Testis (tissue), 5 donors: ENCODE measurements at places on chromosomes 7 and 10. TPM values are rescaled to one million over a fixed set of nuclear protein-coding genes. Genes with fewer than 3 reads are reported as not detected.

Gene CFTR
- 5.1 TPM for total RNA-seq

Gene OR2A7
- 1.2 TPM for total RNA-seq

- DNase-seq, result no peak
Observed at GRCh38 chr10:126392469-126392868, 4.2 kb upstream of the ADAM12 start.

- no peak for DNase-seq
Observed at GRCh38 chr7:28364082-28364481, 48.2 kb upstream of the CREB5 start.

Gene TAS2R5
- total RNA-seq, result 13.4 TPM

DNA sequence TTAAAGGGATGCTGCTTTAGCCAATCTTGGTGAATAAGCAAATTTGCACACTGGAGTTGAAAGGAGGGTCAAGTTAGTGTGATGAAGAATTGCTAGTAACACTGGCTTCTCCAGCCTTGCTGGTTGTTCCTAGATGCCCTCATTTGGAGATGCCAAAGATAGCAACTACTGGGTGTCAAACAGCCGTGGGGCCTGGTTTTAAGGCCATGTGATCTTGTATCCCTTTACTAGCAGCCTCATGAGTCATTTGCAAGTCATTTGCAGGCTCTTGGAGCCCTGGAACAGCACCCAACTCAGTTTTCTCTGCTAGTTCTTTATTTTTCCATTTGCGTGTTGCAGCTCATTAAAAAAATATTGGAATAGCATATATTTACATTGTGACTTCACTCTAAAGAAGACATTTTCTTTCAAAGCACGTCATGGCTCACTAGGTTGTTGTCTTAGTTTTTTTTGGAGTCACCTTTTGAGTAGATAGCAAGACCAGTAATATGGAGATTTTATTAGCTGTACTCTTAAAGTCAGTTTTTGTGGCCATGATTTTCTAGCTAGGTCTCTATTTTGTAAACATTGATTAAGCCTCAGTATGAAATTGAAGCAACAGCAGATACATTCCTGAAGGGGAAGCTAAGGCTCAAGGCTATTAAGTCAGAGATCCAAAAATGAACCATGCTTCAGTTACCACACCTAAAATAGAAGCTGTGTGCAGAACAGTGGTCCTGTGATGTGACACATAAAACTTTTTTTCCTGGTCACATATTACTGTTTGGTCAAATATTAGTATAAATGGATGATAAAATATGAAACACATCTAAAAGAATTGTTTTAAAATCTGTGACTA lies 1.3 kb downstream of the LSMEM1 start:
- DNase-seq, result no peak

DNA sequence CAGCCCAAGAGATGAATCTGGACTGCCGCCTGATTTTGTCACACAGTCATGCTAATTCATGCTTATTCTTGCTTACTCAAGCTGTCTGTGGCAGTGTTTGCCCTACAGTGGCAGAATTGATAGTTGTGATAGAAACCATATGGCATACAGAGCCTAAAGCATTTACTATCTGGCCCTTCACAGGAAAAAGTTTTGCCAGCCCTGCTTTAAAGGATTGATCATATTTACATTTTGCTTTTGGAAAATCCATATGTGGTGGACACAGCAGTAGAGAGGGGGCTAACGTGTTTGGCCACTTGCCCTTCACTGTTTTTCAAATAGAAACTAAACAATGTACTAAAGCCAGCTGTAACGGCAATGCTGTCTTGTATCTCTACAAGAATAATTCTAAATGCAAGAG lies 974.0 kb upstream of the GHITM start:
- no peak for DNase-seq

DNA sequence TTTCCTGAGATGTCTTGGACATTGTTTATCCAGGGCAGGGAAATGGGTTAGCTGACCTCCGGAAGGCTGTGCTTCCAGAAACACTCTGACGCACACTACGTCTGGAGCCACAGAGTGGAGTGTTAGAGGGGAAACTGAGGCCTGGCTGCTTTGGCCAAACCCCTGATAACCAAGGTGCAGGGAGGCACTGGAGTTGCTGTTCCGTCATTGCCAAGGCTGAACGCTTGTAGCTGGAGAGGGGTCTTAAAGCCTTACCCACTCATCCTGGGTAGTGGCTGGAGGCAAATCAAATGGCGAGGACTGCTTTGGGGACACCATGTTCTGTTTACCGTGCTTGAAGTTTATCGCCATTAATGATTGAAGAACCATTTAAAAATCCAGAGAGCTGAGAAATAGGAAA lies 604.1 kb upstream of the FOXK1 start:
- DNase-seq, result no peak

Gene ENO4
- total RNA-seq, result 5.6 TPM

Gene LOXL4
- total RNA-seq, result 18.9 TPM

Gene FEZF1
- total RNA-seq, result 5.6 TPM

DNA sequence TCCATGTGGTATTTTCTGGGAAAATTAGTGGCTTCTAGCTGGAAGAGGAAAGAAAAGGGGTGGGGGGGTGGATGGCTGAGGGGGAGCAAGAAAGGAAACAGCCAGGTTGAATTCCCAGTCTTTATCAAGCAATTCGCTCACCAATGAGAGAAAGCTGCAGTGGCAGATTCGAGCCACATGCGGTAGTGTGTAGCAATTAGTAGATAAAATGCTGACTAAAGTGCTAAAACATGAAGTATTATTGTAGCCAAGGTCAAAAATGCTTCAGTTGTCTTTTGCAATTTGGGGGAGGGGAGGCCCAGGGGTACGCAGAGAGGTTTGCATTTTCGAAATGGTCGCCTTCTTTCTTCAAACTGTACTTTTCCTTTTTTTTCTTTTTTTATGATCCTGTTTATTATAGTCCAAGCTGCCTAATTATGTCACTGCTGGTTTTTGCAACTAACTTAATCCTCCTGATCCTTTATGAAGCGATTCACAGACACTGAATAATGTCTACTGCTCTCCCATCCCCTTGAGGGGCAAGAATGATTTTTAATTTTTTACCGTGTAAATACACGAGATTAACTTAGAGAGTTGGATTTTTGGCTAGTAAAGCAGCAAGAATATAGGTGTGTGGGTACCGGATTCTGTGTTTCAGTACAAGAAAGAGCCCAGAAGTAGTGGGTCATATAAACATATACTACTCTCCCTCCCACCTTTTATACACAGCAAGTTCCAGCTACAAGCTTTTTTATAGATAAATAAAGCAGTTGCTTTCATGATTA lies 3.6 kb upstream of the ARID5B start:
- peak; percentile 87 for DNase-seq

Gene CCM2
- total RNA-seq, result 85.4 TPM

- DNase-seq, result no peak
Observed at GRCh38 chr7:18497082-18497481, 1.5 kb downstream of the HDAC9 start.

Gene CYP2C19
- total RNA-seq, result 0.24 TPM

DNA sequence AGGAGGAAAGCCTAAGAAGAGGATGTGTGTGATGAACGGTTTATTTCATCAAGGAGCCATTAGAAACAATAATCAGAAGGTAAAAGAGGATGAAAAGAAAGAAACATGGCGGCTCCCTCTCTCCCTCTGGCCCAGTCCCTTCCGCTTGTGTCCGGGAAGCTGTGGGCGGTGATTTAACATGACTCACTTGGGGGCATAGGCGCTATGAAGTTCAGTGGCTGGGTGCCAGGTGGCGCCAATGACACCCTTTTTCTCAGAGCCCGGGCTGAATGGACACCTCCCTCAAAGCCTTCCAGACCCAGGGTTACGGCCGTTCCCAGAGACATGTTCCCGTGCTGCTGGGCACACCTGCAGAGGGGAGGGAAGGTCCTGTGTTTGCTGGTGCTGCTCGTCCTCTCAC lies 244.0 kb downstream of the SKAP2 start:
- DNase-seq, result no peak

DNA sequence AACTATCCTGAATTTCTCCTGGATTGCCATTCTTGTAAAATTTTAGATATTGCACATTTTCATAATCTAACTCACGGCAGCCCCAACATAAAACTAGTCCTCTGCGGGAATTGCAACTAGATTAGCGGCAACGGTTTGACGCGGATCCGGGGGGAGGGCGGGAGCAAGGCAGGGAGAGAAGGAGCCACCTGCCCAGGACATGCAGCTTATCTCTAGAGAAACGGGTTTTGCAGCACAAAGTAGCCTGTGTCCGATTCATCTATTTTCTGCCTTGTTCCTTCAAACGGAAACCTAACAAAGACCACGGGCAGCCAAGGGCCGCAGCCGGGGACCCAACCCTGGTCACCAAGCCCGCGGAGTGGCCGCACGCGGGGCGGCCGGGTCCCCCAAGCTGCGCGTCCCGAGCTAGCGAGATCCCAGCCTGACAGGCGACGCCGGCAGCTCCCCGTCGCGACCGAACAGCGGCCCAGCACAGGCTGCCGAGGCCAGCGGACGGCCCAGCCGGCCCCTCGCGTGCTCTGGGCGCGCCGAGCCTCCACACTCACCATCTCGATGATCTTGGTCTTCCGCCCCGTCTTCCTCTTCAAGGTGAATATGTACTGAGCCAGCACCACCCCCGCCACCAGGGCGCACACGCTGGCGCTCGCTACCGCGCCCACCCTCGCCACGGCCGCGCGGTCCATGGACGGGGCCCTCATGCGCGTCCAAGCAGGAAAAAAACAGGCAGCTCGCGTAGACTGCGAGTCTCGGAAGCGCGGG lies at the start of gene NT5C3A:
NT5C3A (minus strand) TSS at position 754 of the 759 bp plus-strand sequence; CDS start at position 683, 71 bp downstream.
- peak; percentile 36 for DNase-seq

DNA sequence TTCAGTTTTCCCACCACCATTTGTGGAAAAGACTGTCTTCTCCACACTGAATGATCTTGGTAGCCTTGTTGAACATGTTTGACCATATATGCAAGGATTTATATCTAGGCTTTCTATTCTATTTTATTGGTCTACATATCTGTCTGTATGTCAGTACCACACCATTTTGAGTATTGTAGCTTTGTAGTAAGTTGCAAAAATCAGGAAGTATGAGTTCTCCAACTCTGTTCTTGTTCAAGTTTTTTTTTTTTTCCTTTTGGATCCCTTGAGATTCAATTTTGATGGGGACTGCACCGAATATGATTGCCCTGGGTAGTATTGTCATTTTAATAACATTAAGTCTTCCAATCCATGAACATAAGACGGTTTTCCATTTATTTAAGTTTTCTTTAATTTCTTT lies 176.8 kb downstream of the DNAJC1 start:
- DNase-seq, result no peak

DNA sequence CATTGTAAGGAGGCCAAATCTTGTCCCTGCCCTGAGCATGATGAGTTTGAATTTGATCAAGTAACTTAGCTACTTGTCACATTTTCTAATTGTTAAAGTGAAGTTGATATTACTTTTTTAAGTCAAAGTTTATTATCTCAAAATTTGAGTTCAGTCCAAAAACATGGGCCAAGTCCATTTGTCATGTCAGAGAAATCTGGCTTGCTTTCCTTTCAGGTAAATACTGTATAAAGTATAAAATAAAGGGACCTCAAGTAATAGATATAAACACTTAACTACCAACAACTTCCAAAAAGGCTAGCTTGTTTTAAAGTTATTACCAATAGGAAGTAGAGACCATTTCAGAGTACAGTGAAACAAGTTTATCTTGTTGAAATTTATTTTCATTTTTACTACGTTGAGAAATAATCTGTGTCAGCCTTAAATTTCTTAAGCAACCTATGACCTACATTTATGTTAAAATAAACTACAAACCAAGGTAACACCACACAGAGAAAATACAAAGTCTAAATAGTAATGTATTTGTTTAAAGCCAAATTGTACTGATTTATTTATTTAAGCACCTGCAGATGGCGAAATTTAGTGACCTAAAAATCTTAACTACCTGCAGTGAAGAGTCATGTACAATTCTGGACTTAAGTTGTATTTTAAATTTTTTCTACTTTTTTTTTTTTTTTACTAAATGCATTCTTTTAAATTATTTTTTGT lies 36.5 kb downstream of the FHIP2A start:
- no peak for DNase-seq
